ENCODE measurements at places on chromosomes 6 and 20.
A peak's percentile ranks its signal among the peaks of the same experiment; 100 is the strongest.

DNA sequence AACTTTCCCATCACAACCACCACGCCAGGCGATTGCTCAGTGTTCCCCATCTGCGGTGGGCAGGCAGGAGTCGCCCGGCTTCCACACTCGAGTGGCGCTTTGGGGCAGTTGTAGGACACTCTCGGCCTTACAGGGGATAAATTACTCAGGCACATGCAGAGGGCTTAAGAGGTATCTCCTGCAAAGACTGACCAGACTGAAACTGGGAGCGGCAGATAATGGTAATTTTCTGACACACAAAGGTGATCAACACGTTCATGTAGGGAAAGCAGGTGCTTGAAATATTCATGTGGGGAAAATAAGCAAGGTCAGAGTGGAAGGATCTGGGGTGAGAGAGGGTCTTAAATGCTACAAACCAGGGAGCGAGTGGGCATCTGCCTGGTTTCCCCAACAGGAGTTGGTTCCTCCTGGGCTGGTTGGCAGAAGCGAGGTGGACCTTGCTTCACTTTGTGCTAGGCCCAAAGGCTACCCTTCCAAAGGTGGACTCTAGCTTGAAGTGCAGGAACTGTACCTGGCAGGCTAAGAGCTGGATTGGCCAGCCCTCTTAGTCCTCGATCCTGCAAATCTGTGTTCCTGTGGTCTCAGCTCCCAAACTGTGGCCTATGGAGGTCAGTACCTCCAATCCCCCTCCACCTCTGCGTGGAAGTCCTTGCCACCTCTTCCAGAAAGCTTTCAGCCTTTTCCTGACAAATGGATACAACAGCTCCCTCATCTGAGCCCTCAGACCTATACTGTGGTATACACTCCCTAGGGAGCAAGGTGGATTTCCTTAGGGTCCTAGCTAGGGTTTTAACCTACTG lies 16.7 kb downstream of the PLAGL2 start:
- DNase-seq = no peak

GRCh38 chr6:33430991-33431879 lies 11.4 kb downstream of the SYNGAP1 start:
- peak; percentile 88 for DNase-seq

GRCh38 chr6:150800674-150801314 lies 64.7 kb upstream of the MTHFD1L start:
- no peak for DNase-seq

GRCh38 chr20:38066969-38067716 lies 33.6 kb downstream of the RPRD1B start:
- DNase-seq = no peak

- no peak for DNase-seq
Observed at GRCh38 chr6:98467091-98467490, 367.3 kb upstream of the POU3F2 start.

GRCh38 chr6:48985025-48985424 lies 478.0 kb downstream of the MMUT start:
- no peak for DNase-seq

GRCh38 chr6:44472250-44472945 lies 84.9 kb downstream of the CDC5L start:
- DNase-seq = no peak

GRCh38 chr20:32149566-32150170 lies 40.2 kb downstream of the TM9SF4 start:
- DNase-seq = no peak

GRCh38 chr20:17616480-17617211 lies 46.8 kb downstream of the DSTN start:
- DNase-seq = no peak

DNA sequence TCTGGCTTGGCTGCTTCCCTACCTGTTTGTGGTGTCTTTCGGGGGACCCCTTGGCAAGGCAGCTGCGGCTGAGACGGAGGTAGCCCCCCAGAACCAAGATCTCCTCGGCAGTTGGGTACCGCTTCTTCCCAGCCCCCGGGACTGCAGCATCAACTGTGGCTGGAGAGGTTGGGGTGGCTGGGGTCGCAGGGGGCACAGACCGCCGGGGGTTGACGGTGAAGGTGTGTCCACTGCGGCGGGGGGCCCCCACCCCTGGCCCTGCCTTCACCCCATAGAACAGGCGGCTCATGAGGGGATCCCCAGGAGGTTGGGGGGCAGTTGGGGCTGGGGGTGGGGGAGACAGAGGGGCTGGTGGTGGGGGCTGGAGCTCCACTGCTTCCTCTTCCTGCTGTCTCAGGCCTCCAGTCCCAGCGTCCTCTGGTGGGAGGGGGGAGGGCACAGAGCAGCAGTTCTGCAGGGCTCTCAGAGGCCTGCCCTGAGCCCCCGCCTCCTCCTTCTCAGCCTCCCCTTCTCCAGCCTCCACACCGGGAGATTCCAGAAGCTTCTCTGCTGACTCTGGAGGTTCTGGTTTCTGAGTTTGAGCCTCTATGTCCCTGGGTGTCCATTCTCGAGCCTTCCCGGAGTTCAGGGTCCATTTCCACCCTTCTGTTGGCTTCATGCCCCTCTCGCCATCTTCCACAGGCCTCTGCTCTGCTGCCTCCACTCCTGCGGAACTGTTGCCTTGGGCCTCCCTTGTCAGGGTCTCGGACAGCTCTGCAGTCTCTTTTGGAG lies 1.9 kb downstream of the PPP1R18 start:
- DNase-seq = peak; percentile 59

DNA sequence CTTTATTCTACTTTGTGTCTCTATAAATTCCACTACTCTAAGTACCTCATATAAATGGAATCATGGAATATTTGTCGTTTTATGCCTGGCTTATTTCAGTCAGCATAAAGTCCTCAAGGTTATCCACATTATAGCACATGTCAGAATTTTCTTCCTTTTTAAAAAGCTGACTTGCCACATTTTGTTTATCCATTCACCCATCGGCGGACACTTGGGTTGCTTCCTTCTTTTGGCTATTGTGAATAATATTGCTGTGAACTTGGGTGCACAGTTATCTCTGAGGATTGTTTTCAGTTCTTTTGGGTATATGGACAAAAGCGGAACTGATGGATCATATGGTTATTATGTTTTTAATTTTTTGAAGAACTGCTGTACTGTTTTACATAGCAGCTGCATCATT lies 39.1 kb upstream of the ME1 start:
- DNase-seq = no peak

DNA sequence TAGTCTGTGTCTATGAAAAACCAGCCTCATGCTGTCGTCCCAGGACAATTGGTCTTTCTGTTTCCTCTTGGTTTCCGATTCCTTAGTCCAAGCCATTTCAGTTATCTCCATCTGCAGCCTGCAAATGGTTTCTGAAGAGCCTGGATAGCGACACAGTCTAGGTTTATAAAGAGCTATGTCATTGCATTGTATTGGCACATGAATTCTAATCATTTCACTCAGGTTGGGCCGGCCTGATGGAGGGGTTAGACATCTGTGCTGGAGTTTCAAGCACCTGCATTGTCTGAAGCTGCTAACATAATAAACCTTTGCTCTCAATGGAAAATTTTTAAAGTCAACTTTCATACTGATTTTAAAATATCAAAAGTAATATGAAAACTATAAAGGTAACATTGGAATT lies 232.6 kb upstream of the MAP3K7 start:
- no peak for DNase-seq

GRCh38 chr6:11952316-11952715 lies 59.8 kb upstream of the HIVEP1 start:
- no peak for DNase-seq

DNA sequence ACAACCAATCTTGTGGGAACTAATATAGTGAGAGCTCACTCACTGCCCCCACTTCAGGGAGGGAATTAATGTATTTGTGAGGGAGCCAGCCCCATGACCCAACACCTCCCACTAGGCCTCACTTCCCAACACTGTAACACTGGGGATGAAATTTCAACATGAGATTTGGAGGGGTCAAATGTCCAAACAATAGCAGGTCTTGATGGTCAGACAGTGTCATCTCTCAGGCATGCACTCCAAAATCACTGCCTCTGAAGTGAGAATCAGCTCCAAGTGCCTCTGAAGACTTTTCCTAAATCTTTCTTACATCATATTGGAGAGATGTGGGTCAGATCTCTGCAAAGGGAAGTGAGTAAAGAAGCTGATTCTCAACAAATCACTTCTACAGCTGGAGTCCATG lies 13.8 kb upstream of the SAYSD1 start:
- no peak for DNase-seq

DNA sequence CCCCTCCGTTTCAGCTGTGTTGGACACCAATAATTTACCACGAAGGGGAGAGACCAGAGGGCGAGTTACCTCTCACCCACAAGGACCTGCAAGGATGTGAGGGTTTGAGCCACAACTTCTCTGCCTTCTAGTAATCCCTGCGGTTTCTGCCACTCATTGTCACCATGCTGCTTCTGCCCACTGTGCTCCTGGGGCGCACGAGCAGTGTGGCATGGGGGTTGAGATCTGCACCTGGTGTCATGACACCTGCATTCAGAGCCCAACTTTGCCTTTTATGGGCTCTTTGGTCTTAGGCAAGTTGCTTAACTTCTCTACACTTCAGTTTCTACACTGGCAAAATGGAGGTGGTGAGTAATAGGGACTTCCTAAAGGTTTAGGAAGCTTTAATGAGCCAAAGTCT lies 84.9 kb downstream of the SOBP start:
- DNase-seq = no peak

- DNase-seq = no peak
Observed at GRCh38 chr6:39698789-39699188, 26.4 kb downstream of the KIF6 start.

DNA sequence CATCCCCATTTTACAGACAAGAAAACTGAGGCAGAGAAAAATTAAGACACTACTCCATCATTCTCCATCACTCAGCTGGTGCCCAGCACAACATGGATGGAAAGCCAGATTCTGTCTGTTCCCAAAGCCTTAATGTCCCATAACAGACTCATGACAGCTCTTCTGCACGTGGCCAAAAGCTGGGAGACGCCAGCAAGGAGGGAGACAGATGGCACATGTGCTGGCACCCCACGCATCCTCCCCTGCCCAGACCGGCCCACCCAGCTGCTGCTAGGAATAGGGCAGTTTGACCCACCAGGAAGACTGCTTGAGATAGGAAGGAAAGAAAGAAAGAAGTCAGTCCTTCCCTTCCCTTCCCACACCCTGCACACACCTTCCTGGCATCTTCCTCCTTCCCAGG lies 96.3 kb downstream of the PREX1 start:
- no peak for DNase-seq

DNA sequence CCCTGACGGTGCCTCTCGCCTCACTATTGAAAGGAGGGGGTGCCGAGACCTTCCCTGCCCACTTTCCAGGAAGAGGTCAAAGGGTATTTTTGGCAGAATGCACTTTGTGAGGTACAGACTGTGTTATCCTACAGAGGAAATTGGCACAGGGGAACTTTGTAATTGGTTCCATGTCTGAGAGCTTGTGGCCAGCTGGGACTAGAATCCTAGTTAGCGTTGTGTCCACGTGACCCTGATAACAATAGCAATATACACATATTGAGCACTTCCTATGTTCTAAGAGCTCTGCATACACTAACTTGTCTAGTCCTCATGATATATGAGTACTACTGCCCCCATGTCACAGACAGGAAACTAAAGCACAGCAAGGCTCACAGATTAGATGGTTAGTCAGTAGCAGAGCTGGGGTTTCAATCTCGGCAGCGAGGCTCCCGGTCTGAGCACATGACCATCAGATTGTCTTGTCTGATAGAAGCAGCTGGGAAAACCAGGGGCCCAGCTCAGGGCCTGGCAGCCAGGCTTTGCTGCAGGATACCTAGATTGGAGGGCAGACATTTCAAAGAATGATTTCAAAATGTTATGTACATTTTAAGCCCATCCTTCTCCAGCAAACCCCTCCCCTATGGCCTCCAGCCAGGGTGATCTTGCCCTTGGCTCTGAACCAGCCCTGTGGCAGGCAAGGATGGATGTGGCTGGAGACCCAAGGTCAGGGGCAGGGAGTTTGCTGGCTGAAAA lies 1.4 kb downstream of the MAPK13 start:
- peak; percentile 72 for DNase-seq

GRCh38 chr6:34248198-34248726 lies 544 bp downstream of the SMIM29 start:
- DNase-seq = peak; percentile 42

- DNase-seq = no peak
Observed at GRCh38 chr6:163716690-163717089, 302.2 kb downstream of the QKI start.

DNA sequence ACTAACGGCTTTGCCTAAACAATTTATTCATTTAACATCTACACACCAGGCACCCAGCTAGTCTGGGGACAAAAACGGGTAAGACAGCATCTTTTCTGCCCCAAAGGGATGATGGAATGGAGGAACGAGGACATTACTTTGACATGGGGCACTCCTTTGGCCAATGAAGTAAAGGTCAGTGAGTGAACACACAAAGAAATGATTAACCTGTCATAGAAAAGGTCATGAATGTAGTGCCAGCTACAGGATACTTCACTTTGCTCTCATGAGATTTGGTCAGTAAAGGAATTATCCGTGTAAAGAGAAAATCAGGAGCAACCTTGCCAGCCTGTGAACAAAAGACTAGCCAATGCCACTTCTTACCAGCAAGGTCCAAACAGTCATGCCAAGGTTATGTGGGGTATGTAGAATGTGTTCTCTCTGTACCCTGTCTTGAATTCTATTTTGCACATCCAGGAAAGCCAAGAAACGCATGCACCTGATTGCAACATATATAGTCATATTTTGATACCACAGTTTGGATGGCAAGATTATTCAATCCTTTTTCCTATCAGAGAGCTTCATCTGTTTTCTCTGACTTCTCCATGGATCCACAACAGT lies 145.3 kb downstream of the GMPR start:
- no peak for DNase-seq

DNA sequence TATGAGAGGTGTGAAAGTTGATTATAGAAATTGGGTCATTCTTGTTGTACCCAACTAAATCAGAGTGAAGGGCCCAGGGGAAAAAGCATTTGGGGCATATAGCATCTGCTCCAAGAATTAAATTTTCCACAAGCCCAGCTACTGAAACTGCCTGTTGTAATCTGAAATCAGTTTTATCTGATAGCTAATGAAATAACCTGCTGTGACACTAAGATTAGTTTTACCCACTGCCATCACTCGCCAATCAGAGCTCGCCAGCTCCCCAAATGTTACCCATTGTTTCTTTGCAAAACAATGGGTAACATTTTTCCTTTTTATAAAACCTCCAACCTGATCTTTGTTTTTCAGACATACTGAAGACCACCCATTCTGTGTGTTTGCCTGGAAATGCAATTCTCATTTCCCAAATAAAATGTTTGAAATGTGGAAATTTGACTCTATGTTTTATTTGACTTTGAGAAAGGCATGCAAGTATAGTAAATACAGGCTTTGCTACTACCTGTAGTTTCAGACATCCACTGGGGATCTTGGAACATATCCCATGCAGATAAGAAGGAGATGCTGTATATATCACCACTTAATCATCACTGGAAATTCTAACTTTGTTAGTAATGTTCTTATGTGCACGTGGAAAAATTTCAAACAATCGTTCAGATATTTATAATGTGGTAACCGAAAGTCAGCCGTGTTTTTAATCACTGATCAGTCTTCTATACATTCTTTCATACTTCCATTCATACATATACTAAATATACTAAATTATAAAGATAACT lies 6.3 kb upstream of the AHI1 start:
- no peak for DNase-seq

DNA sequence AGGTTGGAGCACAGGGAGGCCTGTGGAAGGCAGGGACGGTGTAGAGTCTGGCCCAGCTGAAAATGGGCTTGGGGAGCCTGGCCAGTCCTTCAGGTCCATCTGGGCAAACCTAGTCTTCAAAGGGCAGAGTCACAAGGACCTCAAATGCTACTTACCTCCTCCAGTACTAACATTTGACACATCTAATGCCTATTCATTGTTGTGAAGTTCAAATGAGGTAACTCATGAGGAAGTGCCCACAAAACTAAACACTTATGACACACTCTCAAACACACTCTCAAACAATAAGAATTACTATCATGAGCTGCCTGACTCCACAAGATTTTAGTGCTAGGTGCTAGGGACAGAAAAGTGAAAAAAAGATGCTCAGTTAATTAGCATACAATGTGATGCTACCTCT lies 27.1 kb downstream of the DAAM2 start:
- DNase-seq = no peak

All from CD4-positive, alpha-beta T cell treated with Interleukin-4 for 4 hours (primary cell).